ENCODE measurements at places on chromosomes 7 and 10. TPM values are rescaled to one million over a fixed set of nuclear protein-coding genes. Genes with fewer than 3 reads are reported as not detected.

Gene UNCX
- polyA plus RNA-seq, result not detected

DNA sequence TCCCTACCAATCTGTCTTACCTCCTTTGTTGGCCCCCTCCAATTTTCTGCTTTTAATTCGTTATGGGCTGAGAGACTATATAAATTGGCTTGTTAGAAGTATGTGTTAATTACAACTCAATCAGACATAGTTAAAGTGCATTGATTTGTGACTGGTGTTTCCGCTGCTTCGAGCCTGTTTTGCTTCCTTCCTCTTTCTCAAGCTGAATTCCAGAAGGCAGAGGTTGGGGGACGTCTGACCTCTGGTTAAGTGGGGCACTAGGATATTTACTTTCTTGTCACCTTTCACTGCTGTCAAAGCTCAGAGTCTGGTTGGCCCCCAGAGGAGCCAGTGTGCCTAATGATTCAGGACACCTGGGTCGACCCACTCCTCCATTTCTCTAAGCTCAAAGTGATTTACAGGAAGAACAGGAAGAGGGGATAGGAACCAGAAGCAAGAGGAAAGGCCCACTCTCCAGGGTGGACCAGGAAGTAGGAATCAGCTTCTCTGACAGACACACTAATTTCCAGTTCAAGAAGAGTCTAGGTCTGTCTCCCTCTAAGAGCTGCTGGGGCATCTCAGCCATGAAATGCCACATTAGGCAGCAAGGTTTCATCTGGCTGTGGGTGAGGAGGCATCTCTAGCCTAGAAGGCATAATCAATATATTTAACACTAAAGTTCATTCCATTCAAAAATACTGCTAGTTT lies 397.2 kb upstream of the NPVF start:
- H3K27me3 ChIP-seq, result no peaks in the 10 kb centered on the region
- DNase-seq, result no peak
- H3K4me3 ChIP-seq, result no peak overlapping the region

Gene SFTPA1
- not detected for polyA plus RNA-seq

- DNase-seq, result no peak
- no peaks in the 10 kb centered on the region for H3K4me1 ChIP-seq
- H3K27ac ChIP-seq, result no peak overlapping the region
- H3K36me3 ChIP-seq, result no peaks in the 10 kb centered on the region
- no peaks in the 10 kb centered on the region for H3K27me3 ChIP-seq
These were observed 338.7 kb downstream of the DNAJB6 start for GRCh38 chr7:157675427-157675927.

Gene CDK13
- polyA plus RNA-seq, result 35.3 TPM

DNA sequence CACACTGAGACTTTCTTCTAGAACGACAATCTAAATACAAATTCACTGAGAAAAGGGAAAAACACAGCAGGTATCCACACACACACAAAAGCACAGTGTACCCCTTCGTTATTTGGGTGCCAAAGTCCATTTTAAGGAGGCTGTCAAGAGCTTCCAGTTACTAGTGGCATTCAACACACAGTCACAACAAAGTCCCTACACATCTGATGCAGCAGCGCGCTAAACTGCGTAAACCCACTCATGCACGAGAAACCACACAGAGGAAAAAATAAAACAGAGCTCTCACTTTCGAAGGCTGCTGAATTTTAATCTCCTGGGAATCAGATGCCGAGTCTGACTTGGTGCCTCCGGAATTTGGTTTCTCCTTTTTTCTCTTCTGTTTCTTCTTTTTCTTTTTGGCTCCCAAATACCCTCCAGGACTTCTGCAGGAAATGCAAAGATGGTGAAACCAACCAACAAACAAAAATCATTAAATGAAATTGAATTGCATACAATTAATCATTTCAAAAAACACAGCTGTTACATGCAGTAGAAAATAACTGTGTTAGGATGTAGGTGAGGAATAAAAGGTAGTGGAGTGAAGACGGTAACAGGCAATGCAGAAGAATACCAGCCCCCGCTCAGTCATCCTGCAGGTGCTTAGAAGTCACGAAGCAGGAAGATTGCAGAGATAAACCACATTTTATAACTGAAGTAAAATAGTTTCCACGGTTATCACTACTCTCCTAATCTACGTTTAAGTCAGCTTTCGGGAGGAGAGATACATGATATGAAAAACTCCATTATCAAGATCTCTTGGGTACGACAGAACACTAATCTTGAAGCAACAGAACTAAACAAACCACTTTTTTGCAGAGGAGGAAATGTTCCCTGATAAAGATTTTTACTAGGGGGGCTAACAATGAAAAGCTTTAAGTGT lies 27.1 kb downstream of the NMT2 start:
- no peaks in the 10 kb centered on the region for H3K27me3 ChIP-seq
- peaks cover 2% of the 10 kb centered on the region for H3K36me3 ChIP-seq
- no peak overlapping the region for H3K4me3 ChIP-seq

- no peak for DNase-seq
- no peaks in the 10 kb centered on the region for H3K36me3 ChIP-seq
- peaks cover 13% of the 10 kb centered on the region for H3K27me3 ChIP-seq
- H3K4me3 ChIP-seq, result no peak overlapping the region
These were observed 6.0 kb downstream of the ASB10 start for GRCh38 chr7:151181011-151181431.

- DNase-seq, result no peak
- peaks cover 2% of the 10 kb centered on the region for H3K4me1 ChIP-seq
- no peaks in the 10 kb centered on the region for H3K36me3 ChIP-seq
- no peak overlapping the region for H3K4me3 ChIP-seq
- H3K27me3 ChIP-seq, result no peaks in the 10 kb centered on the region
These were observed 49.1 kb downstream of the AOC1 start for GRCh38 chr7:150901160-150902035.

- H3K4me1 ChIP-seq, result no peaks in the 10 kb centered on the region
- no peak overlapping the region for H3K27ac ChIP-seq
- no peak for DNase-seq
- H3K4me3 ChIP-seq, result no peak overlapping the region
- H3K36me3 ChIP-seq, result no peaks in the 10 kb centered on the region
These were observed 49.1 kb downstream of the CHST15 start for GRCh38 chr10:124044143-124044862.

DNA sequence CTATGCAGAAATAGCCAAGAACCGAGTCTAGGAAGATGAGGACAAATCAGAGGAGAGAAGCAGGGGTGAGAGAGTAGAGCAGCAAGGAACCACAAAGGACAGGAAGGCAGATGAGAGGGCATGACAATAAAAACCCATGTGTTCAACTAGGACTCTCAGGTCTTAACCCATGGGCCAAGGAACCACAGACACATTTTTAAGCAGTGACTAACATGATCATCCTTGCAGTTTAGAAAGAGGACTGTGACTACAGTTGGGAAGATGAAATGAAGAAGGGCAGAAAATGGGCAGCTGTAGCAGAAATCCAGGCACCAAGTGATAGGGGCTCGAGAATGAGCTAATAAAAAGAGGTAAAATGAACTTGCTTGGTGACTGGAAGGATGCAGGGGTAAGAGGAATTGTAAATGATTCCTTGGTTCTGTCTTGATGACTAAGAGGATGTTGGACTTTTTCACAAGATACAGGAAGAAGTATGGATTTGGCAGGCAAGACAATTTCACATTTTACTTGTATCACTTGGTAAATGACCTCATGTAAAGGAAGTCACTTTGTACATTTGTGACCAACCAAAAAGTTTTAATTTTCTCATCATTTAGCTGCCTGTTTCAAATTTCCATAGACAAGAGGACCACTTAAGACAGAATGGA lies 22.8 kb downstream of the SGMS1 start:
- no peak overlapping the region for H3K4me3 ChIP-seq
- peak; percentile 45 for DNase-seq
- H3K27ac ChIP-seq, result no peak overlapping the region
- H3K36me3 ChIP-seq, result no peaks in the 10 kb centered on the region
- H3K27me3 ChIP-seq, result no peaks in the 10 kb centered on the region

DNA sequence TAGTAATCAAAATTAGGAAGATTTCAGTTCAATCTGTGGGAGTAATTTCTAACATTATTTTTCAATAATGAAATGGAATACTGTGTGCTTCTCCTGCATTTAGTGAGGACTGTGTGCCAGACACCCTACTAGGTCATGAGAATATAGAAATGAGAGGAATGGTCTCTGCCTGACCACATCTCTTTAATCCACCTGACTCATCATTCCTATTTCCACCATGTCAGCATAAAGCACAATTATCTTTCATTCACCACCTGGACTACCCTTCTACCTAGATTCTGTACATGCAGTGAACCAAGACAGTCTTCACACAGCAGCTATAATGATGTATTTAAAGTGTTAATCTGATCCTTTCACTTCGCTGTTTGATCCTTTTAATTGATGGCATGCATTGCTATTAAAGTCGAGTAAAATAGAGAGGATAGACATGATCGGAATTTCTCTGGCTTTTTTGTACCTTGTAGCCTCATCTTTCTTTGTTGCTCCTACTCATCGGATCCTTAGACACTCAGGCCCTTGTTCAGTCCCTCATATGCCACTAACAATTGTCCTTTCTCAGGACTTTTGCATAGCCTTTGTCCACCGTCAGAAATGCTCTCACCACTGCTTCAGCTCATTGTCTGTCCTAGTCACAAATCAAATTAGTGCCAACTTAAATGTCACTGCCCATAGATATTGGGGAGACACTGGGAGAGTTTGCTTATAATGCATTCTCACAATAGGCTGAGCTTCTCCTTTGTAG lies 1037.1 kb downstream of the REEP3 start:
- H3K4me3 ChIP-seq, result no peak overlapping the region
- no peaks in the 10 kb centered on the region for H3K27me3 ChIP-seq
- no peak overlapping the region for H3K27ac ChIP-seq
- no peaks in the 10 kb centered on the region for H3K4me1 ChIP-seq
- H3K36me3 ChIP-seq, result no peaks in the 10 kb centered on the region

DNA sequence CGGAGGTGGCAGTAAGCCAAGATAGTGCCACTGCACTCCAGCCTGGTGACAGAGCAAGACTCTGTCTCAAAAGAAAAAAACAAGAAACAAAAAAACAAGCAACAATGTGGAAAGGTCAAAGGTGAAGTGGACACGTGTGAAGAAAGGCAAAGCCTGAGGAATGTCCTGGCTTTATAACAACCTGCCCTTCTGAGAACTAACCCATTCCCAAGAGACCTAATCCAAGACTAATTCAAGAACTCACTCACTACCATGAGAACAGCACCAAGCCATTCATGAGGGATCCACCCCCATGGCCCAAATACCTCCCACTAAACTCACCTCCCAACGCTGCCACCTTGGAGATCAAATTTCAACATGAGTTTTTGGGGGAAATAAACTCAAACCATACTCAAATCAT lies 47.5 kb upstream of the KIF5B start:
- H3K4me1 ChIP-seq, result no peaks in the 10 kb centered on the region
- peak; percentile 6 for DNase-seq
- H3K27ac ChIP-seq, result no peak overlapping the region
- no peak overlapping the region for H3K4me3 ChIP-seq
- H3K36me3 ChIP-seq, result no peaks in the 10 kb centered on the region
- no peaks in the 10 kb centered on the region for H3K27me3 ChIP-seq

DNA sequence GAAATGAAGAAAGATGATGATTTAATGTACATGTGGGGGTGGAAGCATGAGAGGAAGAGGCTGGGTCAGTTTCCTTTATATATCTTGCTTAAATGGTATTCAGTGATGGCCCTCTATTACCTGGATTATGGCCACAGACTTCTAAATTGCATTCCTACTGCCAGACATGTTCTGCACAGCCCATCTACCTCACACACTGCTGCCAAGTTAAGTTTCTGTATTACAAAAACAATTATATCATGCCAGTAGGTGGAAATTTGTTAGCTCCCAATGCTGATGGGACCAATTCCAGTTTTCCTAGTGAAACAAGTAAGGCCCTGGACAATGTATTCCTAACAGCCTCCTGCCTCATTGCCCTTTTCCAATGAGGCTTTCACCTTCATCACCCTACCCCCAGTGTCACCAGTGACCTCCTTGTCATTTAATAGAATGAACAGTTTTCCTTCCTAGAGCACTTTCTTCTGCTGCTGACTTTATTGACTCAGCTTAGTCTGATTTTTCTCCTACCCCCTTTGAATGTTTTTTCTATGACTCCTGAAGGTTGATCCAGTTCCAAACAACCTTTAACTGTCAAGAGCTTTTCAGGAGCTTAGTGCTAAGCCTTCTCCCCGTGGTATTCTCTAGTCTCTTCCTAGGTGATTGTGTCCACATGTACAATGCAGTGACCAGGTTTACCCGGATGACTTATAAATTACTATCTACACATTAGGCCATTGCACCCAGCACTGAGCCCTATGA lies 316.6 kb upstream of the ANKRD30A start:
- no peak overlapping the region for H3K4me3 ChIP-seq
- H3K4me1 ChIP-seq, result no peaks in the 10 kb centered on the region
- no peaks in the 10 kb centered on the region for H3K36me3 ChIP-seq
- H3K27ac ChIP-seq, result no peak overlapping the region

DNA sequence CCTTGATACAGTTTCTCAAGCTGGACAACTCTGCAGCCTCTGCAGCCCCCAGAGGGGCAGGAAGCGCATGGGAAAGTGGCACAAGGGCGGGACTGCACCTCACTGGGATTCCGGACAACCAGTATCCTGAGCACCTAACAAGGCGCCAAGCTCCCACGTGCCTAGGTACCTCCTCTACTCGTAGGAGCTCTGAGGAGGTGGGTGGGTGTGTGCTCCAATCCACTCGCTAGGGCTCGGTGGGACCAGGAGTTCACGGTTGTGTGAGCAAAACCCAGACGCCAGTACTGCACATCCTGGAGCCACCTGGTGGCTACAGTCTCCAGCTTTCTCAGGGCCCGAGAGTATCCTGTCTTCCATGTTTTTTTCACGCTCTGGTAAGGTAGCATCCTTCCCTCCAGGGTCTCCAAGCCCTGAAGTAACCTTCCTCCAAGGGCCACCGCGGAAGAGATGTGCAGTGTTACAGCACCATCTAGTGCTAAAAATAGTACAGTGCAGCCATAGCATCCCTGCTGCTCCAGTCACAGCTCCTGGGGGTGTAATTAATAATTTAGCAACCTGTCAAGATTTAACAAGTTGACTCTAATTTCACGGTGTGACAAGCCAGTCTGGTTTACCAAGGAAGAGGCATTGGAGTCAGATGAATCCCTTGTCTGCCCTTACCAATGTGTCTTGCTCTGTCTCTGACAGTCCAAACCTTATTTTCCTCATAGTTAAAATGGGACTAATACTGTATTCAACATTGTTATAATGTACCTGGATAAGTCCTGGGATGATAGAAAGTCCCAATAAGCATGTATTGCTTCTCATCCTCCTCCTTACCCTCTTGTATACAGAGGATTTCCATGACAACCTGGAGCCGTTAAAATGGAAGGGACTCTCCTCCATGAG lies 70.4 kb downstream of the HERPUD2 start:
- DNase-seq, result peak; percentile 22
- no peaks in the 10 kb centered on the region for H3K36me3 ChIP-seq
- no peaks in the 10 kb centered on the region for H3K4me1 ChIP-seq
- H3K4me3 ChIP-seq, result no peak overlapping the region
- no peaks in the 10 kb centered on the region for H3K27me3 ChIP-seq
- H3K27ac ChIP-seq, result no peak overlapping the region

Gene RELN
- 8.6 TPM for polyA plus RNA-seq

GRCh38 chr10:73871295-73872189 lies 2.8 kb downstream of the CAMK2G start:
- no peak overlapping the region for H3K4me3 ChIP-seq
- H3K27ac ChIP-seq, result no peak overlapping the region
- H3K4me1 ChIP-seq, result peaks cover 11% of the 10 kb centered on the region

All from fibroblast of lung (primary cell).